ENCODE measurements at places on chromosomes 1 and 21.

DNA sequence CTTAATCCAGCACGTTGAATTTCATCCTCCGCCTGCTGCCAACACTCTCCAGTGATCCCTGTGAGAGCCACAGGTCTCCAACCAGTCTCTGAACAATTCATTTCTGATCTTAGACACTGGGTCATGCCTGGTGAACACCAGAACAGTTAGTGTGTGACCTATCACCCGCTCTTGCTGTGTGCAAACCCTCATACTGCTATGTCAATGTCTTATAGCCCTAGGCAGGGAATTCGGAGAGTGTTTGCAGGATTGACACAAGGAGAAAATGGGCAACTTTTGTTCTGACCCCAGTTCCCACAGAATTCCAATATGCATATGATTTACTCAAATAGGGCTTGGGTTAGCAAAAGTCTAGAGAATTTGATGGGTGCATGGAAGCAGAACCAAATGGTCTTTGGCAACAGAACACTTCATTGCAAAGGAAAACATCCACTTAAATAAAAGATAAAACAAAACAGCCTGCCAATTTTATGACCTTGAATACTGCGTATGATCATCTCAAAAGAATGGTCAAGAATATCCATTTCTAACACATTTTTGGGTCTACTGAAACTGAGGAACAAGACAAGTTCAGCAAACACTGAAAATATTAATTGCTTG lies 23.0 kb upstream of the GUCA2B start:
- DNase-seq, result no peak

DNA sequence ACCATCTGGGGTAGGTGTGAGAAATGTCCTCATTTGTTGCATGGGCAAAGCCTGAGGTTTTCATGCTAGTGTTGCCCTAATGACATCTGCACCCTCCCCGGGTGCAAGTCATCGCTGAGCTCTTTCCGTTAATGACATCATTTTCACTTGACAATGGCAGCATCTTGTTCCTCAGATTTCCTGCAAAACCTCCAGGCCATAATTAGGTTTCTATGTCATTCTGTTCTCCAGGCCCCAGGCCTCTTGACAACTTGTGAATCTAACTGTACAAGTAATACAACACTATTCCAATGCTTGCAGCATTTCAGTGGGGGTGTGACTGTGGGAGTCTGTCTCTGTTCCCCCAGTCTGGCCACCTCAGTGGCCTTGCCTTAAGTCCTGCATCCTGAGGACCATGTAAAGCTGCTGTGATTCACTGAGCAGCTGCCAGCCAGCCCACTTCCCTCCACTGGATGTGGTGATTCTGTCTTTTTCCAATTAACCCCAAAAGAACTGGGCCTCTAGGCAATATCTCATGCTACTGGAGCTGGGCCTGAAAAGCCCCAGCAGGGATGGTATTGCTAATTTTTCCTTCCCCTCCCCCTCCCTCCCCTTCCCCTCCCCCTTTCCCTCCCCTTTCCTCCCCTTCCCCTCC lies 22.8 kb downstream of the RAB7B start:
- no peak for DNase-seq

DNA sequence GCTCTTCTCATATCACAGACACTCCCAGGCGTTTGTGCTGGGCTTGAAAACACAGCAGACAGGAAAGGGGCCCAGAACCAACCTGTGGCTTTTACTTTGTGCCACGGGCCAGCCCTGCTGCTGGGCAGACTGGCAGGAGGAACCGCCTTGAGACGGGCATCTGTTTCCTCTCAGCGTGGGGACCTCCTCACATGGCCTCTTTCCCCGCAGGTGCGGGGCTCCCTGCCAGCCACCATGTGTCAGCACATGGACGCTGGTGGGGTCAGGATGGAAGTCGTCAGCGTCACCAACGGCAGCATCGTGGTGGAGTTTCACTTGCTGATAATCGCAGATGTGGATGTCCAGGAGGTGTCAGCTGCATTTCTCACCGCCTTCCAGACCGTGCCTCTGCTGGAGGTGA lies 47.8 kb downstream of the UMODL1 start:
- DNase-seq, result no peak

DNA sequence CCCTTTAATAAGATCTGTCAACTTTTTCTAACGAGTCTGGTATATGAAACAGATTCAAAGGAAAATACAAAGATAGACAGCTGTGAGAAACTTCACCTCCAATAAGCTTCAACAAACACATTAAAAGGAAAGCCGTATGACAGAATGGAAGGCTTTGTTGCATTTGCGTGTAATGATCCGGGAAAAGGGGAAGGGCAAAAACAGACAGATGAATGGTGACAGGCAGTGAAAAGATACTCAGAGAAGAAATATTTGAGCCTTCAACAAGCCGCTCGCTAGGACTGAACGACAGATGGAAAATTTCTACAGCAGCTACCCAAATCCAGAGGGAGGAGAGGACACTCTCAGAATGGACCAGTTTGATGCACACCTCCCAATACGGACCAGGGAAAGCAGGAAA lies 14.9 kb downstream of the COPA start:
- DNase-seq, result no peak

DNA sequence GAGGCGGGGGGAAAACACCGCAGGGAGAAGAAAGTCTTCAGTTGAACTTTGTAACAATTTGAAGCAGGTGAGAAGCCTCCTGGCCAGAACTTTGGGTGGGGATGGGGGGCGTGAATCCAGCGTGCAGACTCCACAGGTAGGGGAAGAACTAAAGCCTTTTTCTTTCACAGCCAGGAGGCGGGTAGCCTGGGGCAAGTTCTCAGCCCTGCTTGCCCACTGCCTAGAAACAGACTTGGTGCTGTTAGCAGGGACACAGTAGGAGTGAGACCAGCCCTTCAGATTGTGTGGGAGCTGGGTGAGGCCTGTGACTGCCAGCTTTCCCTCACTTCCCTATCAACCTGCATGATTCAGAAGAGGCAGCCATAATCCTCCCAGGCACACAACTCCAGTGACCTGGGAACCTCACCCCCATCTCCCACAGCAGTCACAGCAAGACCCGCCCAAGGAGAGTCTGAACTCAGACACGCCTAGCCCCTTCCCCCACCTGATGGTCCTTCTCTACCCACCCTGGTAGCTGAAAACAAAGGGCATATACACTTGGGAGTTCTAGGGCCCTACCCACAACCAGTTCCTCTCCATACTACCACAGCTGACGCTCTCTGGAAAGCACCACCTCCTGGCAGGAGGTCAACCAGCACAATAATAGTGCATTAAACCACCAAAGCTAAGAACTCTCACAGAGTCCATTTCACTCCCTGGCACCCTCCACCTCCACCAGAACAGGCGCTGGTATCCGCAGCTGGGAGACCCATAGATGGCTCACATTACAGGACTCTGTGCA lies 83.5 kb upstream of the CDC42BPA start:
- no peak for DNase-seq

DNA sequence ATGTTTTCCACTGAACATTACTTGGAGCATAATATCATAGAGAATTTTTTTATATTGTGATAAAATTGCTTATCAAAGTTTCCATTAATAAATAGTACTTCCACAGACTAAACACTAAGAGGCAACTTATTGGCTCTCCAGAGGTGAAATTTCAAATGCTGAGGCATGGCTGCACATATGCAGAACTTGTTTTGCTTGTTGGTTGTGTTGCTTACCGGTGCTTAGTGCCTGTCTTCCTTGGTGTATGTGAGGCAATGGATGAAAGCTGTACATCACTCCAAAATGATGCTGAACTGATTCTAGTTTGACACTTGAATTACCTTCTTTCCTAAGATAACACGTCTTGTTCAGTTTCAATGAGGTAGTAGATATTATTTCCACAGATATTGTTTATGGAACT lies 29.8 kb upstream of the GPR52 start:
- no peak for DNase-seq

DNA sequence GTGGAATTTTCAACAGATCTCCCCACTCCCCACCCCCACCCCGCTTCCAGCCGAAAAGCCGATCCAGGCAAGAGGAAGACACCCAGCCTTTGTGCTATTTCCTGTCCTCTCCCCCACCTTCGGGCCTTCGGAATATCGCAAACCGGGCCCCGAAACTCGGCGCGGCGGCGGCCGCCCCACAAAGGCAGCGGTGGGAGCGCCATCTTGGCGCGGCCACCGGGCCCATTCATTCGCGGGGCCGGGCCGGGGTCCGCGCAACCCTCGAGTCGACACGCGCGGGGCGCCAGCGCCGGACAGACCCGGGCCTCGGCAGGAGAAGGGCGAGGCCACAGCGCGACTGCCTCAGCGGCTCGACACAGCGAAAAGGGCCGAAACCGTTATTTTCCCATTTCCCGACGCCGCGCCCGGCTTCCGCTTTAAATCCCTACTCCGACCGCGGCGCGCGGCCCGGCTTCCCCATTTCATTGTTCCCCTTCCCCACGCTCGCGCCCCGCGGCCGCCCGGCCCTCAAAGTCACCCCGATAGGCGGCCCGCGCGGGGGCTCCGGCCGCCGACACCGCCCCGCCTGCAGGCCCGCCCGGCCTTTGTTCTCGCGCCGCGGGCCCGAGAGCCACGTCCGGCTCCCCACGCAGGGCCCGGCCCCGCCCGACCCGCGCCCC lies 911 bp downstream of the GNB1 start:
- DNase-seq, result no peak

GRCh38 chr1:79006564-79006963 lies at the start of gene ADGRL4:
Gene ADGRL4 (minus strand): TSS chr1:79006730. CDS start chr1:79006654, 76 bp downstream.
- no peak for DNase-seq

DNA sequence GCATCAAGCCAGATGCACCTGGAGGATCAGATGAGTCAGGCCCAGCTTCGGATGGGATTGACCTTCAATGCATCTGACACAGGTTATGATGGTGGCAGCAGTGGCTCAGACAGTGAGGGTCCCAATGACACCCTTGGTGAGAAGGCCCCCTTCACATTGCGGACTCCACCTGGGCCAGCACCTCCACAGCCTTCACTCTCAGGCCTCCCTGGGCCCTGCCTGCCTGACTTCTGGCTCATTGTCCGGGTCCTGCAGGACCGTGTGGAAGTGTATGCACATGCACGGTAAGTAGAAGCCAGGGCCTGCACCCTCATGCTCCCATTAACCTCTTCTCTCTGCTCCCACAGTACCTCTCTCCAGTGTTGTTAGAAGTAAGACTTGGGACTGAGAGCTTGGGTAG lies 20.8 kb downstream of the HYI start:
- no peak for DNase-seq

DNA sequence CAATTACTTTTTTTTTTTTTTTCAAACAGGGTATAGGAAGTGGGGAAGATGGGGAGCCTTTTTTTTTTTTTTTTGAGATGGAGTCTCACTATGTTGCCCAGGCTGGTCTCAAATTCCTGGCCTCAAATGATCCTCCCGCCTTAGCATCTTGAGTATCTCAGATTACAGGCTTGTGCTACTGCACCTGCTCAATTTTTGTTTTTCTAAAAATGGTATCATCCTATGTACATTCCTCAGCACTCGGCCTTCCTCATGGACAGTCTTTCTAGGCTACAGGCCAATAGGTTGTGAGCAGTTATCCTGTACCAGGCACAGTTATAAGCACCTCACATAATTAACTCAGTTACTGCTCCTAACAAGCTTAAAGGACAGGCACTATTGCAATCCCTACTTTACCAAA lies 132.1 kb upstream of the EDN2 start:
- DNase-seq, result no peak

- DNase-seq, result no peak
Measured at GRCh38 chr1:10915594-10915993, 96.9 kb upstream of the TARDBP start.

- no peak for DNase-seq
Measured at GRCh38 chr1:21305900-21306189, 15.6 kb upstream of the ECE1 start.

DNA sequence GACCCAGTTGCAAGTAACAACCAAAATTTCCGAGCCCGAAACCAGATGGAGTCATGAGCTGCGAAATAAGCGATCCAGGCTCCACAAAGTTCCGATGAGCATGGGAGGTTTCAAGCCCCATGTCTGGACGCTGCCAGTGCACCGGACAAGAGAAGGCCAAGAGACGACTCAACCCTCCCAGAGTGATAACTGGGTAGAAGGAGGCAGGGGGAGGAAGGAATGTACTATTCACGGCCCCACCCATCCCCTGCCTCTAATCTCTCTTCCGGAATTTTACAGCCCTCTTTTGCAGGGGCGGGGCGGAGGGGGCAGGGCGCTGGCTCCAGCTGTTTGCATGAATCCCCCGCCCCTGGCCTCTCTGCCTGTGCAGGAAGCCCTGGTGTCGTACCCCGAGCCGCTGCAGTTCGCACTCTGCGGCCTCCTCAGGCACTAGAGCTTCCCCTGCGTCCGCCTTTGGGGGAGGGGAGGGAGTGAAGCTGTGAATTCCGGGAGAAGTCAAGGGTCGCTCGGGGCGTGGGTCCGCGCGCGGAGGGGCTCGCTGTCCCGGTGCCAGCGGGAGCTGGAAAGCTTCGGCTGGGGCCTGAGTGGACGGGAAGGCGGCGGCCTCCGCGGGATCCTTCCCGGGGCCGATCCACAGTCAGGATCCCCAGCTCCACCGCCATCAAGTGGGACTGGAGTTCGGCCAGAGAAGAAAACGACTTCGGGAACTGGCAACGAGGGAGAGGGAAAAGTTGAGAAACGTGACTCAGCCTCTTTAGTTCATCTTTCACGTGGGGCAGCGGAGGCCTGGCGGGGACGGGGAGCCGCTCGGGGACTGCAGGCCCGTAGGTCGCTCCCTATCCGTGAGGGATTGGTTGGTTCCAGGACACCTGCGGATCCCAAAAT lies 6.3 kb upstream of the PTP4A2 start:
- DNase-seq, result no peak

GRCh38 chr1:220700556-220701179 lies 10.5 kb downstream of the C1orf115 start:
- no peak for DNase-seq

- DNase-seq, result no peak
Measured at GRCh38 chr1:2368053-2368744, 23.2 kb downstream of the MORN1 start.

GRCh38 chr1:53057127-53057526 lies 4.9 kb upstream of the PODN start:
- no peak for DNase-seq

DNA sequence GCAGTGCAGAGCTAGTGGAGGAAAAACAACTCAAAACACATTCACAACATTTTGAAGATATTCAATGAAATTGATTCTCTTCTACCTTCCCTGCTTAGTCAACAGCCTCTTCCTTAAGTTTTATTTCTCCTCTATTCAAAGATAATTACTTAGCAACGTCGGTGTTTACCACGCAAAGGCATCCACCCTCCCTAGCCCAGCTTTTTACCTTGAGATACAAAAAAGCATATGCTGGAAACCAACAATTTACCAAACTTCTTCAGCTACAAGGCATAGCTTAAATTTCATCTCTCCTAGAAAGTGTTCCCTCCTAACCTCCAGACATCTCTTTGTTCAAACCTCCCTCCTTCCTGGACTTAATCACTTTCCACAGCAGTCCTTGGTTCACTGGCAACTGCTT lies 102.8 kb upstream of the SOD1 start:
- no peak for DNase-seq

DNA sequence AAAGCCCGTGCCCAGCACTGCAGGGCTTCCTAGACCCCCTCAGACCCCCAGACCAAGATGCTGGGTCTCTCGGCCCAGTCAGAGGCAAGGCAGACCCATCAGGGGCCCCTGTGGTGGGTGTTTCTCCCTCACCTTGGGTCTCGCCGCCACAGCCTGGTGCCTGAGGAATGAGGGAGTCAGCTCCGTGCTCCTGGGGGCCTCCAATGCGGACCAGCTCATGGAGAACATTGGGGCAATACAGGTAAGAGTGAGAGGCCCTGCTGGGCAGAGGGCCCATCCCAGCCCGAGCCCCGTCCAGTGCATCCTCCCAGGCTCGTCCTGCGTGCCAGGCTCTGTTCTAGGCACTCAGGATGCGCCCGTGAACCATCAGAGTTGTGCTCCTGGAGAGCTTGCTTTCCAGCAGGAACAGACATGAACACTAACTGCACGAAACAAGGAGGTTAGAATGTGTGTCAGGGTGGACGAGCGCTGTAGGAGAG lies 51.5 kb downstream of the KCNAB2 start:
- DNase-seq, result no peak
